ENCODE measurements at places on chromosomes 2 and 18.
A peak's percentile ranks its signal among the peaks of the same experiment; 100 is the strongest.

- DNase-seq = no peak
Observed at GRCh38 chr2:239293775-239294430, 106.9 kb downstream of the HDAC4 start.

- DNase-seq = no peak
Observed at GRCh38 chr2:181907635-181908034, 16.1 kb downstream of the ITPRID2 start.

DNA sequence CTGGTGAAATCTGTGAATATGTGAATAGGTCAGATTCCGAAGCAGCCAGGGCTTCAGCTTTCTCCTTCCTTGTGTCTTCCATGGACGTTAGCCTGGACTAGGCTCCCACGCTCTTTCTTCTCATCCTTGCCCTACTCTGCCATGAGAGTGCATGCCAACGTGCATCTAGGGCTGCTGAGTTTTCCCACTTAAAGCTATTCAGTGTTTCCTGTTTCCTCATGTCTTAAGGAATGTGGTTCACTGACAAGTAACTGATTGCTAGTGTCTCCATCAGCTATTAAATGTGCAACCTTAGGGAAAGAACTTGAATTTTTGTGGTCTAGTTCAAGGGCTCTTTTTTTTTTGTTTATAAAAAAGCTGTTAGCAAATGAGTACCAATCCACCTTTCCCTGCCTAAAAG, 642.3 kb upstream of the LINC00305 start:
- DNase-seq = no peak

DNA sequence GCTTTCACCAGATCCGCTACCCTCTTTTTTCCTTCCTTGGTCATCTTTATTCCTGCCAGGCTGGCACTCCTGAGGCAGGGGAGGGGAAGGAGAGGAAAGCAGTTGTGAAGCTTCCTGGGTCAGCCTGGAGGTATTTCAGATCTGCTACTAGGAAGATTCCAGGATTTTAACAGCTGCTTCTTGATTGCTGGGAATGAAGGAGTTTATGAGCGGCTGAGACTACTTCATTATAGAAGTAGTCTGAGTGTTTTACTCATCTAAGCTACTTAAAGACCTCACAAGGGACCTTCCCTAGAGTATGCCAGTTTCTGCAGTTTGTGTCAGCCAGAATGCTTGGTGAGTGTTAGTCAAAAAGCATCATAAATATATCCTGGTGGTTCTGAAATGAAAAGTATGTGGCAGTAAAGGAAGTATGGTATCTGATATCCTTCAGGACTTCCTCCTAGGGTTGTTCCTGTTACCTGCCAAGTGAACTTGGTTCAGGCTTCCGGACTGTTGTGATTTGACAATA, 1.9 kb downstream of the TANC1 start:
- no peak for DNase-seq

- no peak for DNase-seq
Observed at GRCh38 chr2:82120115-82120514, 1815.6 kb upstream of the LRRTM1 start.

DNA sequence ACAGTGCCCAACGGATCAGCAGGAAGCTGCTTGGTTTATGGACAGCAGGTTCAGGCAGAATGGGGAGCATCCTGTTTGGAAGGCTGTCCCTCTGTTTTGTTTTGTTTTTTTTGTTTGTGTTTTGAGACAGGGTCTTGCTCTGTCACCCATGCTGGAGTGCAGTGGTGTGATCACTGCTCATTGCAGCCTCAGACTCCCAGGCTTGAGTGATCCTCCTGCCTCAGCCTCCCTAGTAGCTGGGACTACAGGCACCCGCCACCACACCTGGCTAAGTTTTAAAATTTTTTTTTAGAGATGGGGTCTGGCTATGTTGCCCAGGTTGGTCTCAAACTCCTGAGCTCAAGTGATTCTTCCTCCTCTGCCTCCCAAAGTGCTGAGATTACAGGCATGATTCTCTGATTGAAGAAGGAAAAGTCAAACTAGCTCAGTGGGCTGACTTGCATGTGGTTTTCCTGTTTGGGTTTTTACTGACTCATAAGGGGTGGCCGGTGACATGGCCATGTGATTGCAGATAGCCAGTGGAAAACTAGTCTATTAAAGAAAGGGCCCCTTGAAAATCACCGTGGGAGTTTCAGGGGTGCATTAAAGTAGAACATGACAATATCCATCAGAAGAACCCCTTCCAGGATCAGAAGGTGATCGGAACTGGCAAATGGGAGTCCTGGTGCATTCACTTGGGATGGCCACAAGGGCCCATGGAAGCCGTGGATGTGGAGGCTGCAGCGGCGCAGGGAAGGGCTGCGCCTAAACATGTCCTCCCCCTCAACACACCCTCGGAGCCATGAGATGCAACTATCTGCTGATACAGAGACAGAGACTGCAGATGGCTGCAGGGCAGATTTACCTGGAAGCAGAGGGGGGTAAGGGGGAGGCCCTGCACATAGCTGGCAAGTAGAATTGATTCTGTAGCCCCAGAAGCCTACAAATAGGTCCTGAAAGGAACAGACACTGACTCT, 26.5 kb downstream of the AQP12B start:
- no peak for DNase-seq

GRCh38 chr2:137969418-137969765, 5.1 kb downstream of the HNMT start:
- DNase-seq = peak; percentile 23

Measured in midbrain (tissue), 1 donor.